ENCODE measurements at places on chromosomes 13 and 19.
A peak's percentile ranks its signal among the peaks of the same experiment; 100 is the strongest.

DNA sequence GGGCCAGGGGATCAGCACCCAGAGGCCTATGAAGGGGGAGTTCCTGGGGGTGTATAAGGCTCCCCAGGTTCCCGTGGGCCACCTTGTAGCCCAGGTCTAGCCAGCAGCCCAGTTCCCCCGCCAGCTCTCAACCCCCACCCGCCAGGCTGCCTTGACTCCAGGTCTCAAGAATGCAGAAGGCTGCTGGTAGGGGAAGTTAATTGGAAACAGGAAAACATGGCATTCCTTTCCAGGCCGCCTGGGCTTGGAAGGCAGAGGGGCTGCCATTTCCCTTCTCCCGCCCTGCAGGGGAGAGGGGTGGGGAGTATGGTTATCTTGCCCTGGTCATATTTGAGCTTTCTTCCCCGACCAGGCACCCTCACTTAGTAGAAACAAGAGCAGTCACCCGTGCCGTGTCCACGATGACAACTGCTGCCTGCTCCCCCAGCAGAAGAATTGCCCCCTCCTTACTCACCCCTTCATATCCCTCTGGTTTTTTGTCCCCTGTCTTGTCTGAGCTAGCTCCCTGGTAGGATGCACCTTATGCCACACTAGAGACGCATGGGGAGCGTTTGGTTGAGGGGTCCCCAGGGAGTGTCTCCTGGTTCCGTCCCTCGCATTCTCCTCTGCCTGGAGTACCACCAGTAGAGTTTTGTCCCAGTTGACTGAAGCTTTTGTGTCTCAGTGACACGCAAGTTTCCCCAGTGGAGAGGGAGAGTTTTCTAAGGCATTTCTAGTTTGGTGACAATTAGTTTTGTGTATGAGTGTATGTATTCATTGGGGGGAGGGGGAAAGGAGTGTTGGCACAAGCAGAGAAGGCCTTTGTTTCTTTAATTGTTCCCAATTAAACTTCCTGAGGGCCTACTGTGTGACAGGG, 4.5 kb downstream of the BICRA start:
- DNase-seq: no peak

GRCh38 chr13:45670189-45670885, 31.8 kb upstream of the CBY2 start:
- no peak for DNase-seq

DNA sequence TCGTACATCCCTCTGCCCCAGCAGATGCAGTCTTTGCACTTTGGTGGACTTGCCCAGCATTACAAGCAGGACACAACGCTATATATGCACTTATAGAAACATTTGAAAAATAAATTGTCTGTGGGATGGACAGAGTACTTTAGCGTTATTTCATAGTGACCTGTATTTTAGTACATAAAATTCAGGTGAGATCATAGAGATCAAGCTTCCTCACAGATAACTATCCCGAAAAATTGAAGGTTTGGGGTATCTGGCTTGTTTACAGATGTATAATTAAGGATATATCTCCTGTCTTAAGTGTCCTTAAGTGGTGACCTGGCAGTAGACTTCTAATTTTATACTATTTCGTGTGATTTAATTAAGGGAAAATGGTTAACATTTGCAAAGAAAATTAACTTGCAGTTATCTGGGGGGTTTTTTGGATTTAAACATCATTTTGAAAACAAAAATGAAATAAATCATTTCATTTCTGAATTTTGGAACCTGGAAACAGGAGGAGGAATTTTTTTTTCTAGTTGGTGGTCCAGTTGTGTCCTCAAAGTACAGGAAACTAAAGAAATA, 977 bp upstream of the MAB21L1 start:
- no peak for DNase-seq

DNA sequence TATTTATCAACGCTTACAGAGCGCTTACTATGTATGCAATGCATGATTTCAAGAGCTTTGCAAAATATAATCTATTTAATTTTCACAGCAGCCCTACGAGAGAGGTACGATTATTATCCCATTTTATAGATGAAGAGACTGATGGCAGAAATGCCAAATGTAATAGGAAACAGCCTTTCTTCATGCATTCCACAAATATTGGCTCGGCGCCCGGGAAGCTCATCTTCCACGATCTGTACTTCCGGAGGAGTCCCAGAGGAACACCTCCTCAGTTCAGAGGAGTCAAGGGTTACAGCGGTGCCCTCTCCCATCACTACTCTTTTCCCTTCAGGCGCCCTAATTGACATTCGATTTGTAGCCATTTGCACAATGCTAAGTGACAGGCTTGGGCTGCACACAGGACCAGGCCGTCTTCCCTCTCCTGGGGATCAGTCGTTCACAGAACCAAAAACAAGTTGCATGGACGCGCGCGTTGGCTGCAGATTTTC, 1.1 kb upstream of the ARHGAP35 start:
- no peak for DNase-seq

- DNase-seq: peak; percentile 2
These were observed 127.6 kb downstream of the URI1 start for GRCh38 chr19:30069535-30070197.

DNA sequence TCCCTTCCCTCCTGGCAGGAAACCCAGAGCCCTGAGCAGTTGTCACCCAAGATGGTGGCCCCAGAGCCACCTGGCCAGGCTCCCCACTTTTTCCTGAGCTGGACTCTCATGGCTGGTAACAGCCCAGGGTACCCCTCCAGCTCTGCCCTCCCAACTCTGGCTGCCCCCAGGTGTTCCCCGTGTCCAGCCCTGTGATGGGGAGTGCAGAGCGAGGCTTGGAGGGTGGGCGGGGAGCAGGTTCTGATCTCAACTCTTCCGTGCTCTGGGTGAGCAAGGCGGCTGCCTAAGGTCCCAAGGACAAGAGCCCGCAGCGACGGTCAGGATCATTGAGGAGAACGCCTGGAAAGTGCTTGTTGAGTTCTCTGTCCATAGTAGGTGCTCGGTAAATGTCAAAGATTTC, 54.7 kb upstream of the GAS6 start:
- DNase-seq: no peak

DNA sequence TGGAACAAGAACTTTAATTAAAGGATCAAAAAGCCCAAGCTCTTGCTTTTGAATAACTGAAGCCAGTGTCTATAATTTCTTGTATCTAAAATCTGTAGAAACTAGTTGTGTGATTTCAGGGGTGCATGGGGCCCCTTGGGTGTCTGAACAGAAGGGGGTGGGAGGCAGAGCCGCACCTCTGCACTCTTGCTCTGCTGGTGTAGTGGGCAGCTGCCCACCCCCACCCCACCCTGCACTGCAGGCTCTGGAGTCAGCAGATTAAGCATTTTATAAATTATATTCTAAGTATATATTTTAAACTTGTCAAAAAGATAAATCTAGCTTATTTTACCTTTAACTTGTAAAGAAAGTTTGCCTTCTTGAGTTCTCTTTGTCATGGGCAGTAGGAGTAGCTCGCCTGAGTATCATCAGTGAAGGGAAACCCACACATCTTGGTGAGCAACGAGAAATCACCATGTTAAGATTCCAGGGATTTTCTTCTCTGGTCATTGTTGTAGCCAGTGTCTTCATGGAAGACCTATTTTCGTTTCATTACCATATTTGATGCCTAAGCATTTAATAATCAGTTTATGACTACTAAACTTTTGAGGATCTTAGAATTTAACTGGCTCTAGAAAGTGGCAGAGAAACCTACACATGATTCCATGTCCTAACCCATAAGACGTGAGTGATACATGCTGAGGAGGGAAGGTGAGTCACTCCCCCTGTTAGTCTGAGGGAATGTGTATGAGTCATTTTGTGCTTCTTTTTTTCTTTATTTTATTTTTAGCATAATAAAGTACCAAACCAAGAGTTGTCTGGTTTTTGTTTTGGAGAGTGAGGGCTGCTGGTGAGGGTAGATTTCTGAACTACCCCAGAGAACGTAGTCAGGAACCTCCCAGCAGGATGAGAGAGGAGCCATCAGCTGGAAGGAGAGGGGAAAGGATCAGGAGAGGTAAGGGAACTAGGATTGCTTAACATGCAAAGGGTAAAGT, 7.7 kb downstream of the UBE2L5 start:
- no peak for DNase-seq

- no peak for DNase-seq
These were observed 22.3 kb downstream of the SLC7A1 start for GRCh38 chr13:29573190-29573589.

DNA sequence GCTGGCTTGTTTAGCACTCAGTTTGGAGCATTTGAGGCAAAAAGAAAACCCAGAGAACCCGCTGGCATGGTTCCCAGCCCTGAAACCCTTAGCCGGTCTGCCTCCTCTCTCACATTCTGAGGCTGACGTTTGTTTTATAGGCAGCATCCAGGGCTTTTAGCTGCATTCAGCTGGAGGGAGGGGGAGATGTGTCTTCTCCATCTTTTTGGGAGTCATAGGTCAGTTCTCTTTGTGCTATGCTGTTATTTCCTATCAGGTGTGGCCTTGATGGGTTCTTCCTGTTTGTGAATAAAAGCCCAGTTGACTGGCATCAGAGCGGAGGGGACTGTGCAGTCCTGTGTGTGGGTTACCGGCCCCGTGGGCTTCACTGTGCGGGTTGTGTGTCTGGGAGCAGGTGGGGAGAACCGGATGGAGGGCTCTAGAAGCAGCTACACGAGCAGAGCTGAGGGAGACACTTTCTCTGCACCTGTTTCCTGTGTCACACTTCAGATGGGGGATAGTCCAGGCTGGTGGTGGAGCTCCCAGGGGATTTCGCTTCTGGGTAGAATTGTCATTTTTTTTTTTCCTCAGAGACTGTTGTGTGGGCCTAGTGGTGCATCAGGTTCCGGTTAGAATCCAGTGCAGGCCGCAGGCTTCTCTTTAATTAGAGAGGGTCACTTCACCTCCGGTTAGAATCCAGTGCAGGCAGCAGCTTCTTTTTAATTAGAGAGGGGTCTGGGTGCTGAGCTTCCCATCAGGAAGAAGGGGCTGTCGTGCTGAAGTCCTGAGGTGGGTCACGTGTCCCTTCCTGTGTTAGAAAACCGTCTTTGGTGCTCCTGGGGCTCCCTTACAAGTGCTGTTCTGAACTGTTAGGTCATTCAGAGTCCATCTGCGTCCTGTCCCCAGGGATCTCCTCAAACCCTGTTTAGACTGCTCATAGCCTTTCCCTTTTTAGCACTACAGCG, 69.6 kb downstream of the ARHGEF7 start:
- peak; percentile 47 for DNase-seq

- DNase-seq: no peak
These were observed 18.6 kb upstream of the LATS2 start for GRCh38 chr13:21079761-21080592.

DNA sequence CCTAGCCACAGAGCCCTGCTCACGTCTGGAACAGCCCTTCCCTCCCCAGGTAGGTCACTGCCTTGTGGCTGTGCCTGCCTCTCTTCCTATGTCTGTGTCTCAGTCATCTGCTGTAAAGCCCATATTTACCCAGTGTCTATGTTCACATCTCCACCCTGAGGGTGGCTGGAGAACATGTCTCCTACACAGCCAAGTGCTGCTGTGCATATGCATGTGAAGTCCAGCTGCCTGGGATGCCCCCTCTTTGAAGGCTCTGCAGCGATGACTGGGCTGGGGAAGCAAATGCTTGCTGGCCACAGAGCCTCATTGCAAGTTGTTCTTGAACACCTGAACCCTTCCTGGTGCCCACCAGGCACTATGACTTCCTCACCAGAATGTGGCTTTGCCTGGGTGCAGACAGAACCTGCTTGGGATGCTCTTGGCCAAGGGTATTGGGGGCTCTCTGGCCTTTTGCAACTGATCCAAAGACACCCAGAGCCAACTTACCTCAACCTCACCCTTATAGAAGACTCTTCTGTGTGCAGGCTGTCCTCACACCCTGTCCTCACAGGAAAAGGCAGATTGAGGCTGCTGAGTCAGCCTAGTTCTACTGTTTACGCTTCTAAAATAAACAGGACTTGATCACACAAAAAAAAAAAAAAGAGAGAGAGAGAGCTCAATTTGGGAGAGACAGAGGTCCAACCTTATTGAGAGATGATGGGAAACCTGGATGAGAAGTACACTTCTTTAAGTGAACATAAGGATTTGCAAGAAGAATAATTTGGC, 26.5 kb downstream of the MRPL57 start:
- DNase-seq: no peak

- DNase-seq: no peak
These were observed 788.3 kb upstream of the SLITRK5 start for GRCh38 chr13:86882835-86883234.

DNA sequence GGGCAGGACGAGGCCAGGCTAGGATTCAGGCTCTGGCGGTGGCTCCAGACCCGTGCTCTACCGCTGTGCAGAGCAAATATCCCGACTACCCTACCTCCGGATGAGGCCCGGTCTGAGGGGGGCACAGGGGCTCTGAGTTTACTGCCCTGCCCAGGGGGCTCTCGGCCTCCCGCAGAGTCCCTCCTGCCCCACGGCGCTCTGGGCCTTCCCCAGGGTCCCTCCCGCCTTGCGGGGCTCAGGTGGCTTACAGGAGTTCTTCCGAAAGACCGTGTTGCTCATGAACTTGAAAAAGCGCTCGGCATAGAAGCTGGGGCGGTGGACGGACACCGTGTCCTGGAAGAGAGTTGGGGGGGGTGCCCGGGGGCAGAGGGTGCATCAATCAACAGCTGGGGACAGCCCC, 19.1 kb upstream of the CACTIN start:
- DNase-seq: no peak

DNA sequence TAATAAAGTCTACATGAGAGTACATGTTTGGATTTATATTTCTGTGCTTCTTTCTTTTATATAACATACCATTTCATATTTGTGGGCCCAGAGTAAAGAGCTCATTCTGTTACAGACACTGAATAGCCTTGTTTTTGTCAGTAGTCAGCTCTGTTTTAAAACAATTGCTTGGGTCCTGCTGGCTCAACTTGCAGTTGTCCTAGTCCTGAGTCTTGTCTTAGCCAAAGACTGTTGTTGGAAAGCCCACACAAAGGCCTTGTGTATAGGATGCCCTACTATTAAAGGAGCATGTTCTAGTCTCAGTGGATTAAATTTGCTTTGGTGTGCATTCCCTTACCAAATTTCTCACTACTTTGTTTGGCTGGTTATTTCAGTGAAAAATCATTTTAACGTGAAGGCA, 3.8 kb upstream of the KCNRG start:
- no peak for DNase-seq

GRCh38 chr13:31884556-31884955, 145.2 kb downstream of the RXFP2 start:
- DNase-seq: no peak

GRCh38 chr13:29490561-29490885, 105.0 kb downstream of the SLC7A1 start:
- DNase-seq: no peak
